ENCODE measurements at places on chromosomes 16 and 17.

DNA sequence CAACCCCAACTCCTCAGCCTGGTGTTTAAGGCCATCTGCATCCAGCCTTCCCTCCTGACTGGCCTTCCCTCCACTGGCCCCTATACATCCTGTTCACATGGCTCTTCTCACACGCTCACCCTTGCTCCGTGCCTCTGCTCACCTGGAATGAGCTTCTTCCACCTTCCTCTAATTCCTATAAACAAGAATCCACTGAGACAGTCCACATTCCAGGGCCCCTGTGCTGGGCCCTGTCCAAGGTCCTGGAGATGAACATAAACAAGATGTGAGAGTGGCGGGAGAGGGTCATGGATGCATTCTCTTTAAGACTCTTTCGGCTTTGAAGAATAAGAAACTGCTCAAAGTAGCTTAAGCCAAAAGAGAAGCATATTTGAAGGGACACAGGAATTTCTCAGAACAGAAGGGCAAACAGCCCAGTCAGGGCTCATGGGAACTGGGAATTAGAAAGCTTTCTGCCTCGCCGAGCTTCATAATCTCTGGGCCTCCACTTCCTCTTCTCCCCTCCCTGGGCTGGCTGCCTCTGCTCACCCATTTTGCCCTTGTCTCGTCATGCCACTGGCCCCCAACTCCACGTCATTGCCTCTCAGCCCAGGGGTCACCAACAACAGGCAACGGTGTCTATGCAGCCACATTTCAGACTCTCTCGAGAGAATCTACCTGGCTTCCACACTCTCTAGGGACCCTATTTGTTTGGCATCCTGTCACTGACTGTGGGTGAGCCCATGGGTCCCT, 13.5 kb downstream of the SPPL2C start:
- DNase-seq: no peak

- DNase-seq: no peak
Observed at GRCh38 chr16:69048328-69049120, 56.9 kb upstream of the HAS3 start.

GRCh38 chr17:77763023-77763422, 195.5 kb upstream of the TNRC6C start:
- DNase-seq: no peak

GRCh38 chr16:4664538-4665418, 28.6 kb upstream of the NUDT16L1 start:
- DNase-seq: peak; percentile 56

- no peak for DNase-seq
Observed at GRCh38 chr16:68447653-68448359, 502 bp downstream of the SMPD3 start.

GRCh38 chr17:68433911-68434508, 23.3 kb downstream of the WIPI1 start:
- DNase-seq: no peak

Data from activated naive CD4-positive, alpha-beta T cell treated with anti-CD3 and anti-CD28 coated beads, Interleukin-2, amount 50 U/mL, for 16 hours (primary cell).